ENCODE measurements at places on chromosomes 1 and 21.

DNA sequence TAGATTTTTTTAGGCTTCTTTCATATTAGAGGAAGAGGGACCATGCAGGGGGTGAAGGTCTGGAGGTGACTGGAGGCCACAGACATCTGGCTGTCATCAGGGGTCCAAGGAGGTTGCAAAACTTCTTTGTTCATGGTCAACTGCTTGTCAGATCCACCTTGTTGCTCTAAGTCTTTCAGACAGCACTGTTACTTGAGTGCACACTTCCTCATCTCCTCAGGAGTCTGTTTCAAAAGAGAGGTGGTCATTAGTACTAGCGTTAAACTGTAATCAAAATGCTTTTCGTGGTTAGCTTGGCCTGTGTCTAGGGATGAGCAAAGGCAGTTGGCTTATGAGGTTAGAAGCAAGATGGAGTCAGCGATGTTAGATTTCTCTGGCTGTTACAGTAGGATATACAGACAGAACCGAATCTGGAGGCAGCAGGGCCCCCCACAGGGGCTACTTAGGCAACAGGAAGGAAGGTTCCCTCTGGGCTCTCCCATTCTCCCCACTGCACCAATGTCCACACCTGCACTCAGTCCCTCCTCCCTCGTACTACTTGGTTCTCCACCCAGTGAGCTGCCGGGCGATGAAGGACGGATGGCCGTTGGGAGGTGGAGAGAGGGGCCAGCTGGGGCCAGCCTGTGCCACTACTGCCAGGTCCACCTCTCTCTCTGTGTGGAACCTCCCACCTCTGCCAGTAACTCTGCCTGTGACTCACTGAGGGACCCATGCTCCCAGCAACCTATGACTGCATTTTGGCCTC lies 57.2 kb downstream of the TOR1AIP2 start:
- DNase-seq, result no peak

- DNase-seq, result no peak
These were observed 1.3 kb downstream of the KRTAP12-3 start for GRCh38 chr21:44658913-44659595.

DNA sequence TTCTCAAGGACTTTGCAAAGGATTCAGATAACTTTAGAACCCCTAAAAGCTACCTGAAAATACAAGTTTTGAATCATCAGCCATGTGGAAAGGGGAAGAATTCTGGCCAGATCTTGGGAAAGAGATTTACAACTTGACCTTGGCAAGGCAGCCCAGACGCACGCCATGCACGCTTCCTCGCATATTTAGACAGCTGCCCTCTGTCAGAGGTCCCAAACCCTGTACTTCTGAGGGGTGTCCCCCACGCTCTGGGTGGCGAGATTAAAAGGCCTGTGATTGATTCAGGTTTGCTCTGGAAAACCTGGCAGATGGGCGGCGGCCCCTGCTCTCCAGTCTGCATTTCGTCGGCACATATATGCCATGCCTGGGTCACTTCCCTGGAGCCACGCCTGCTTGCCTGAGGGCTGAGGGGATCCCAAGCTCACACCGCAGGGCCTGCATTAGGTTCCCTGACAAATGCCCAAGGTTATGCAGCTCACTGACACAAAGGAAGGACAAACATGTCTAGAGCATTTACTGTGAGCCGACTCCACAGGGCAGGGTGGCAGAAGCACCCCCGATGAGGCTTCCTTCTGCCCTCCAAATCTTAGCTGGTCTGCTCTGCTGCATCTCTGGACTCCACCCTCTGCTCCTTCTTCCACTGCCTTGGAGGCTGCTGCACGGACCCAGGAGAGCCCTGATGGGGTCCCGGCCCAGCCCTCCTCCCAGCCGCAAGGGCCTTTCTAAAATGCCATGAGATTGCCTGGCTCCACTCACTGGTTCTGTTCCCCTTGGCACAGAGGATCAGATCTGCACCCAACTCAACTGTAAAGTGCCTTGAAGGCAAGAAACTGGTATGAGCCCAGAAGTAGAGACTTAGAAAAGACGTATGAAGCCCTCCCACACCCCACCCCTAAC lies 103.9 kb downstream of the BCAR3 start:
- no peak for DNase-seq

GRCh38 chr1:92934395-92935378 lies 26.6 kb downstream of the DIPK1A start:
- DNase-seq, result no peak

- no peak for DNase-seq
These were observed 16.5 kb upstream of the PKP1 start for GRCh38 chr1:201266774-201267173.

- DNase-seq, result no peak
These were observed 168.9 kb downstream of the FASLG start for GRCh38 chr1:172827841-172828240.

GRCh38 chr1:5513179-5513578 lies 479.0 kb downstream of the NPHP4 start:
- DNase-seq, result no peak

- no peak for DNase-seq
These were observed 5.9 kb downstream of the LRRC8B start for GRCh38 chr1:89530444-89531089.

DNA sequence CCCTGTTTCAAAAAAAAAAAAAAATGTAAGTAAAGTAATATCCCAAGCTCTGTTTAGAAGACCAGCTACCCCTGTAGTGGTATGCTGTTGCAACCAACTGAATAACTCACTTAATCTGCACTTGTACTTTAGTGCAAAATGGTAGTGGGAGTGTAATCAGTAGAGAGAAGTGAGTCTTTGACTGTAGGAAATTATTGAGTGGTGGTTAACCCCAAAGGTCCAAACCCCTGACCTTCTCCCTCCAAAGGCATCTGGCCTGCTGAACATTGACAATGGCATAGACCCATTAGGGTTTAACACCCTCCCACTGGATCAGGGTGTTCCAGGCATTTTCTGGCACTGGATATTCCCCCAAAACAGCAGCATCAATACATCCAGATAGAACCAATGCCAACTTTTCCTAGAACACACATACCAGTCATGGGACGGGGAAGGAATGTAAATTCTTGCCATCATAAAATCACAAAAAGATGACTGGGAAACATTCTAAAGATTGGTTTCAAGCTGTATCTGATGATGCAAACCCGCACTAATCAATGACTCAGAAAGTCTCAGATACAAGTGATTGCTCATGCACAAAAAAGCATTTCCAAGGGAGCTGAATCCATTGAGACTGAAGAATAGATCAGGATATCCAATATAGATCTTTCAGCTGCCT lies 110.3 kb downstream of the MRPL39 start:
- DNase-seq, result no peak

DNA sequence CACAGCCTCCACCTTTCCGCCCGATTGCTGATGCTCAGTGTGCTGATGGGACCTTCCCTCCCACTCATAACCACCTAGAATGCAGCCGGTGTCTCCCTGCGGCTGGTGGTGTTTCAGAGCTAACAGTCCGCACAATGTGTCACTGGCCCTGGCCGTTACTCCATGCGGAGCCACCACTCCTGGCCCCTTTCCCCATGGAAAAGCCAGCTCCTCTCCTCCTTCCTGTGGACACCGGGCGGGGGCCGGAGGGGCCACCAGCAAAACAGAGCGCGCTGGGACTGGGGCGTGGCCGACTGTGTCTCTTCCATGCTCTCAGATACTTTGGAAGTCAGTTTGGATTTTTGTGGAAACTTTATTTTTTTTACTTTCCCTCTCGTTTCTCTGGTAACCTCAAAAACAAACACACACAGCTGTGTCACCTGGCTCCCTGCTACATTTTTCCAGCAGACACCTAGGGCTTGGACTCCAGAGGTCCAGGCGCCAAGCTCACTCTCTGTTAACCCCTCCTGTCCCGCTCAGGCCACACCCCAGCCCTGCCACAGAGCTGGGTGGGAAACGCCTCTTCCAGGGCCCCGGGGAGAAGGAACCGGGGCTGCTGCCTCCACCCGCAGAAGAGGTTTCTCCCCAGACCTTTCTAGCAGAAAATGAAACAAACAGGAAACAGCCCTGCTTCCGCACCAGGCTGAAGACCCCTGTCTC lies 32.5 kb upstream of the COL6A2 start:
- no peak for DNase-seq

- DNase-seq, result no peak
These were observed 6.6 kb downstream of the KPNA6 start for GRCh38 chr1:32114420-32114819.

DNA sequence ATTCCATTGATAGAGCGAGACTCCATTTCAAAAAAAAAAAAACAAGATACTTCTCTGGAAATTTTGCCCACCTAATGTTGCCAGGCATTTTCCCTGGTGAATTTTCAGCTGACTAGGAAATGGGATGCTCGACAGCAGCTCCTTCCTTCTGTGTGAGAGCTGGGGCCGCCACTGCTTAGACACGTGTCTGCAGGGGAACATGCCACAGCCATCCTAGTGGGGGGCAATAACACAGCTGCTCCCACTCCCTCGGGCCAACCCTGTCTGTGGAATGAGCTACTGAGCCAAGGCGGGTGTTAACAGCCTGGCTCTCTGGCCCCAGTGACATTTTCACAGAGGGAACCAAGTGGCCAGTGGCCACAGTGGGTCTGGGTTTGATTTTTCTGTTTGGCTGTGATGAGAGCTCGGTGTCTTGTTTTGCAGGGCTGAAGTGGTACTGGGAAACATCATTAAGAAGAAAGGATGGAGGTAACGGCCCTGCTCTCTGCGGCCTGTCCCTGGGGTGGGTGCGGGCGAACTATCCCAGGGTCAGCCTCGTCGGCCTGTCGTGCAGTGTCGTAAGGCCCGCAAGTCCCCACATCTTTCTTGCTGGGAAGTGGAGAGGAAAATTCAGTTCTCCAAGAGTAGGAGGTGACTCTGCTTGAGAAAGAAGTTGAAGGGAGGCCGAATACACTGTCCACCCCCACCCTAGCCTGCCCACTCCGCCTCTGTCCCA lies 39.2 kb downstream of the KCNAB2 start:
- DNase-seq, result no peak

DNA sequence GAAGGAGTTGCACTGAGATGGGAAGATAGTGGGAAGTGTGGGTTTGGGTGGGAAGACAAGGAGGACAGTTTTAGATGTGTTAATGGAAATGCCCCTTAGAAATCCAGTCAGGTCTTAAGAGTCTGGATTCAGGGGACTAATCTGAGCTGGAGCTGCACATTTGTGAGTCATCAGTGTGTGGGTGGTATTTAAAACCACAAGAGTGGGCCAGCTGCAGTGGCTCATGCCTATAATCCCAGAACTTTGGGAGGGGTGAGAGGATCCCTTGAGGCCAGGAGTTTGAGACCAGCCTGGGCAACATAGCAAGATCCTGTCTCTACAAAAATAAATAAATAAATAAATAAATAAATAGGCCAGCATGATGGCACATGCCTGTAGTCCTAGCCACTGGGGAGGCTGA lies 40.9 kb upstream of the SLC6A9 start:
- DNase-seq, result no peak

DNA sequence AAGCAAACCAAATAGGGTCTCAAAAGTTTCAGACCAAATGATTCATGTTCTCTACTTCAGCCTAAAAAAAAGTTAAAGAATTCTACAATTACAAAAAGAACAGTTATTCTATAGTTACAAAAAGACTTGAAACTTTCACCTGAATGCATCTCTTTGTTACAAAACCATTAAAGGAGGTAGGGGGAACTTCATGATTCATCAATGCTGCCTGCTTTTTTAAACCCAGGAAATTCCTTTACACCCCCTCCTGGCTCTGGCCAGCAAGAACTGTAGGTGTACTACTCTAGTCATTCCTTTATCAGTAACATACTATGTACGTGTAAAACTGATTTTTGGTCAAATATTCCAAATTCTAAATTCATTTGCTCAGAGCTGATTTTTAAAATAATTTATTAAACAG lies 5.0 kb downstream of the FAF1 start:
- no peak for DNase-seq

DNA sequence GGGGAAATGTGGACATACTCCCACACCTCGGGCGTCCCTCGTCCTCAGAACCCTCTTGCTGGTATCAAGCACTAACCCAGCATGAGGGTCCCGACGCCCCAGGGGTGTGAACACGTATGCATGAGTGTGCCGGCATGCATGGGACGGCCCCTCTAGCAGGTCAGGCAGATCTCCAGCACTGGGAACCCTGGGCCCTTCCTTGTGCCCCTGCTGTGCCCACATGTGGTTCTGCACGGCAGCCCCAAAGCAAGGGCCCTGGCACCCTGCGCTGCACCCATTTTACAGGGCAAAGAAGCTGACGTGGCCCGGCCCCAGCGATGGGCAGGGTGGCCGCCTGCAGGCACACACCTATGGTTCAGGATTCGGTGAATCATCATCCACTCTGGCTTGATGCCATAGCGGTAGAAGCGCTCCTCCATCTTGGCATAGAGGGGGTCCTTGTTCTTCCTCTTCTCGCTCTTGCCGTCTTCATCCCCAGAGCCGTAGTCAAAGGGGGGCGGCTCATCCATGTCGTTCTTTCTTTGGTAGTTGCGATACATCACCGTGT lies 34.2 kb downstream of the CHD5 start:
- DNase-seq, result no peak

DNA sequence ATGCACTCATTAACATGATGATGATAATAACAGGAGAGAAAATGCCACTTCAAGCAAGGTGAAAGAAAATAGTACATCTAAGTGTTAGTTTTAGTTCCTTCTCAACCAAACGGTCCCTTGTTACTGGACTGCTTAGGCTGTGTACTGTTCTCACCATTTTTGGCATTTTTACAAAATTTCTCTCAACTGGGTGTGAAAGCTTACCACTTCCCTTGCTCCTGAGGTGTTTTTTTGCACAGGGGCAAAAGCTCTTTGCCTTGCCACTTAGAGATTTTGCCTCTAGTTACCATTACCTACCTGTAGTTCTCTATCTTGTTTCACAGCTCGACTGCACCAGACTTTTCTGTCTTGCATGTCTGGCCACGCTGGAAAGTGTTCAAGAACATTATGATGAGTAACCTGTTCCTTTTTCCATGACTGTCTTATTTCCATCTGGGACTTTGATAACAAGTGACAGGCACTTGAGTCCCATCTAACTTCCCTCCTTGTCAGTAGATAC lies 10.7 kb downstream of the NEK7 start:
- DNase-seq, result no peak

DNA sequence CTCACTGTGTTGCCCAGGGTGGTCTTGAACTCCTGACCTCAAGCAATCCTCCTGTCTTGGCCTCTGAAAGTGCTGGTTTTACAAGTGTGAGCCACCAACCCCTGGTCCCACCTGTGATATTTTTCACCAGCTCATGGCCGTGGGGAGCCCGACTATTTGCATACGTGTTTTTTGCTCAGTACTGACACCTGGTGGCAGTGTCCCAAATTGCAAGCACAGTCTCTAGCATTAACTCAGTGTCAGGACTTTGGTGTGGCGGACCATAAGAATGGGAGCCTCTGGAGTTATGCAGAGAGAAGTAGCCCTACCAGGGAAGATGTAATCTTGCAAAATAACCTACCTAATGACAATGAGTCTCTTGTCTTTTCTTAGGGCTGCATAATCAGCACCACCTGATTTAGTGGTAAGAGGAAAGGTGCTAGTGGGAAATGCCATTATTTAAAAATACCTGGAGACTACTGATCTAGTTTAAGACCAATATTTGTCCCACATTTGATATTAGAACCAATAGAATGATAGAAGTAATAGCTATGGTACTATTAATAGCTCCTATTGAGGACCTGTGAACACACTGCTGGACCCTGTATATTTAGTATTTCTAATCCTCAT lies 305.4 kb downstream of the DISC1 start:
- DNase-seq, result no peak

All from NCI-H1436 treated with DMSO at 0.1 percent for 48 hours (cell line).